ENCODE measurements at places on chromosomes 5 and 9.
A peak's percentile ranks its signal among the peaks of the same experiment; 100 is the strongest.

DNA sequence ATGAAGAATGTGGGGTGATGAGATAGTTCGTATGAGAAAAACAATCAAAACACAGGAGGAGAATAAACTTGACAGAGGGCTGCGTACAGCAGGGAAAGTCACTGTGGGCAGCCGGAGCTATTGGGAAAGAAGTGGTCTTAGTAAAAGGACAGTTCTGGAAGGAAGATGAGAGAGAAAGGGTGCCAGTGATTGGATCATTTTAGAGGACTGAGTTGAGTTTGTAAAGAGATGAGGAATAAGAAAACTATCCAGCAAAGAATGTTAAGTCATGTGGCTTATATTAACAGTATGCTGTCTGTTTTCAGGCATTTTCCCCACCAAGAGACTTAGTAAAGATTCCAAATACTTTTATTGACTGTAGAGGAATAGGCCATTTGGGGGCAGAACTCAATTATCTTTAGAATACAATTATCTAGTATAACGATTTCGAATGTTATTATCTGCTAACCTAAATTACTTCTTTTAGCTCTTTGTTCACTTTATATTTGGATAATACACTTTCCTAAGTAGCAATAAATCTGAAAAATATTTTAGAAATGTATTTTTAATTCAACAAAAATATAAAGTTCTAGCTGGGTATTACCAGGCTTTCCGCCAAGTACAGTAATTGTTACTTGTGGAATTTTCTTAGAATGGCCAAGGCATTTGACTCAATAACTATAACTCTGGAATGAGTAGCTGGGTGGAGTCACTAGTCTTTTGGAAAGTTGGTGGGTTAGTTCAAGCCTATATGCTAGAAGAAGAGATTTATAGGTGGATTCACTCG is 15.5 kb upstream of the LOX start:
- no peak for DNase-seq

DNA sequence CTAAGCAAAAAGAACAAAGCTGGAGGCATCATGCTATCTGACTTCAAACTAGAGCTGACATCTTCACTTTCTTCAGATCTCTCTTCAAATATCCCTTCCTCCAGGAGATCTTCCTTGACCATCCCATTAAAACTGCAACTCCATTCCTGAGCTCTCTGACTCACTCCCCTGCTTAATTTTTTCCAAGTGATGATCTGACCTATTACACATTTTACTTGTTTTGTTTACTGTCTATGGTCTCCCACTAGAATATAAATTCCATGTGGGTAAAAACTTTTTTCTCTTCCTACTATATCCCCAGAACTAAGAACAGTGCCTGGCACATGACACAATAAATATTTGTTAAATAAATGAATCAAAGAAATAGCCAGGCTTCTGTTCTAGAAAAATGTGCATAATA is 87.5 kb downstream of the SLIT3 start:
- no peak for DNase-seq

DNA sequence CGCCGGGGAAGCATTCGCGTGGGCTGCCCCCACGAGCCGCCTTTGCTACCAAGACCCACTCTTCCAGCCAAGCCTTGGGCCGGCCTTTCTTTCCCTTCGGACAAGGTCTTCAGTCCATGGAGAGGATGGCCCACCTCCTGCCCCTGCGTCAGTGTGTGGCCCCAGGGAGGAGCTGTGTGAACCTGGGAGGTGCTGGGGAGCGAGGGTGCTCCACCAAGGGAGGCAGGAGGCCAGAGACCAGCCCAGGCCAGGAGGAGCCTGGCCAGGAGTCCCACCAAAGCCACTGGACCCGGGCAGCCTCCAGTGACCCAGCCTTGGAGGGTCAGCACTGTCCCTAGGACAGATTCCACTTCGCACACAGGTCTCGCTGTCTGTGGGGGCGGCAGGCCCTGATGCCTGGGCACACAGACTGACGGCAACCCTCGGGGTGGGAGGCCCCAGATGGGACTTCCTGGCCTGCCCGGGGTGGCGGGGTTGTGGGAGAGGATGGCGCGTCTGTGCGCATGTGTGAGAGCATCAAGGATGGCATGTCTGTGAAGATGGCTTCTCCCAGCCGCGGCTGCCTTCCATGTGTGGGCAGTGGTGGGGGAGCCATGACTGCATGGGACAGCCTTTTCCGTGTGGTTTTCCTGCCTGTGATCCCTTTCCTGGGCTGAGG is 113.3 kb upstream of the LPCAT1 start:
- DNase-seq: no peak

DNA sequence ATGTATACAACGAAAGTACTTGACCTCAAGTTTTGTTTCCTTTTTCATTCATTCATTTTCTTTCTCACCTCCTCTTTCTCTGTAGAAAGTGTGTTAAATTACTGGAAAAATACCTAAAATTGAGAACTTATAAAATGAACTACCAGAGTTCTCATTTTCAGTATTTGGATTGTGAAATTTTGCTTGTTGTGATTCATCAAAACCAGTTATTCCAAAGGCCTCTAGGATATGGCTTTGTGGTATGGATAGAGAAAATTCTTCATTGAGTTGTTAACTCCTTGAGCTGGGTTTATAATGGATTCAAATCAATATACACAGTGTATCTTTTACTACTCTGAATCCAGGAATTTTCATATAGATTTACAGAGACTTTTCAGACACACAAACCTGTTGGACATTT is 287.6 kb downstream of the KDM4C start:
- DNase-seq: no peak

DNA sequence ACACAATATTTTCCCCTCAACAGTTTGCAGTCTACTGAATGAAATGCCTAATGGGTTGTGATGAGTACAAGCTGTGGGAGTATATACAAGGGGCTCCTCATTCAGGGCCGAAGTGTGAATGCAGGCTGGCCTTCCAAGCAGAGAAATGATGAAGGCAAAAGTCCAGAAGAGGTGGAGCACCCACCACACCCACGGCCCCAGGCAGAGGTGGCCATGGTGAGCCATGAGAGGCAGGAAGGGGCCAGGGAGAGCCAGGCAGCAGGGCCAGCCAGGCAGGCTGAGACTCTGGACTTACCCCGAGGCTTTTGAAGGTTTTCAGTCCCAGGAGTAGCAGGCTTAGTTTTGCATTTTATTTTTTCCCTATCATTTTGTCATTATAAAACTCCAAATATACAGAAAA is 218.1 kb downstream of the AUH start:
- DNase-seq: no peak

GRCh38 chr5:36820900-36821299 is 55.7 kb upstream of the NIPBL start:
- no peak for DNase-seq

GRCh38 chr5:154465169-154465568 is 12.9 kb downstream of the HAND1 start:
- no peak for DNase-seq

- DNase-seq: no peak
Observed at GRCh38 chr5:80097451-80097850, 62.3 kb downstream of the THBS4 start.

DNA sequence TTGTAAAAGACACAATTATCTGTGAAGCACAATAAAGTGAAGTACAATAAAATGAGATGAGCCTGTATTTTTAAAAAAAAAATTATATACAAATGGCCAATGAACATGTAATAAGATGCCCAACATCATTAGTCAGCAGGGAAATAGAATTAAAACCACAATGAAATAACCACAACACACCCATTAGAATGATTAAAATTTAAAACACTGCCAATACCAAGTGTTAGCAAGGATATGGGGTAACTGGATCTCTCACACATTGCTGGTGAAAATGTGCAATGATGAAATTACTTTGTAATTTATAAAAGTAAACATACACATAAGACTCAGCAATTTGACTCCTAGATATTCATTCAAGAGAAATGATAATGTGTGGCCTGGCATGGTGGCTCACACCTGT is 62.8 kb downstream of the SHOC1 start:
- DNase-seq: no peak

- peak; percentile 75 for DNase-seq
Observed at GRCh38 chr5:172903790-172904189, 55.4 kb upstream of the RPL26L1 start.
